Naive thymus-derived CD4-positive, alpha-beta T cell (primary cell): ENCODE measurements at places on chromosomes 11 and 22.

DNA sequence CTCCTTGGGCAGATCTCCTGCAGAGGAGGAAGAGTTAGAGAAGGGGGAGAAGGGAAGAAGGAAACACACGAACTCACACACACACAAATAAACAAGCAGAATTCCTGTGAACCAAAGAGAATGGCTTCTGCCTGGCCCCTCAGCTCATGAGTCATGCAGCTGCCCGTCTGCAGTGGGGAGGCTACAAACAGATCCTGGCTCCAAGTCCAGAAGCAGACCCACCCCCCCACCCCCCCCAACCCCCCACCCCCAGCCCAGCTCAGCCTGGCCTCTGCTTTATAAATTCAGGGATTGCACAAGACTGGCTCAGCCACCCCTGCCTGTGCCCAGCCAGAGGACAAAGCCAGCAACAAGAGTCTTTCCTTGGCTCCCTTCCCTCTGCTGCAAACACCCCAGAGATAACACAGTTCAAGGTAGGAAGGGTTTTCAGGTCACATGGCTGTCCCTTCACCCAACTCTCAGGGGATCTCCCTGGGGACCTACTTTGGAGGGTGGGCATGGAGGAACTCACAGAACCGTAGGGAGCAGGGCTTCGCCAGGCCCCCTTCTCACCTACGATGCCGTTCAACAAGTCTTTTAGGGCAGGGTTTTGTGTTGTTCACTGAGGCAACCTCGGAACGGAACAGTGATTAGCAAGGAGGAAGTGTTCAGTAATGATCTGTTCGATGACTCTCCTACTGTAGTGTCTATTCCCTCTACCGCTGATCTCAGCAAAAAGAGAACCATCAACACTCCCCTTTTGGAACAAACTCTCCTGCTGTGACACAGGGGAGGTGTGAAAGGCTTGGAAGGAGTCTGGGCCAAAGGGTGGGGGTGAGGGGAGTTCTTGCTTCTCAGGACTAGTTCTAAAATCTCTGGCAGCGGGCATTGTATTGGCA is 35.5 kb downstream of the RPL27A start:
- DNase-seq: no peak

DNA sequence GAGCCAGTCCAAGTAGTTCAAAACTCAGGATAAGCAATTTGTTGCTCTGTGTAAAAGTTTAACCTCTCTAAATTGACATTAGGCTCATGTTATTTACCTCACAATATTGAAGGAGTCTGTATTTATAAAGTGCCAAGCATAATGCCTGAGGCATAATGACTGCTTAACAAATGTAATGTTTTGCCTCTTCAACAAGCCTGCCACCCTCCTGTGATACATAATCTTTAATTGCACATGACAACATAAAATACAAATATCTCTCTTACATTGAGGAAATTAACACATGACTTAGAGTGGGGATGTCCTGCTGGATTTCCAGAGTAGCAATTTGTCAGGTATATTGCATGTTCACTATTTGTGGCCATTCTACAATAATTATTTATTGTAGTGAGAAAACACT is 469.2 kb upstream of the ANO5 start:
- DNase-seq: no peak

DNA sequence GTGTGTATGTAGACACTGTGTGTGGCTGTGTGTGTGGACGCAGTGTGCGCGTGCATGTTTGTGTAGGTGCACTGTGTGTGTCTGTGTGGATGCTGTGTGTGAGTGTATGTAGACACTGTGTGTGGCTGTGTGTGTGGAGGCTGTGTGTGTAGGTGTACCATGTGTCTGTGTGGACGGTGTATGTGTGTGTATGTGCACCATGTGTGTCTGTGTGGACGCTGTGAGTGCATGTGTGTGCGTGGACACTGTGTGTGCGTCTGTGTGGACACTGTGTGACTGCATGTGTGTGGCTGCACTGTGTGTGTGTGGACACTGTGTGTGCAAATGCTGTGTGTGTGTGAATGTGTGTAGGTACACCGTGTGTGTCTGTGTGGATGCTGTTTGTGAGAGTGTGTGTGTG is 10.3 kb downstream of the TRPM5 start:
- no peak for DNase-seq

DNA sequence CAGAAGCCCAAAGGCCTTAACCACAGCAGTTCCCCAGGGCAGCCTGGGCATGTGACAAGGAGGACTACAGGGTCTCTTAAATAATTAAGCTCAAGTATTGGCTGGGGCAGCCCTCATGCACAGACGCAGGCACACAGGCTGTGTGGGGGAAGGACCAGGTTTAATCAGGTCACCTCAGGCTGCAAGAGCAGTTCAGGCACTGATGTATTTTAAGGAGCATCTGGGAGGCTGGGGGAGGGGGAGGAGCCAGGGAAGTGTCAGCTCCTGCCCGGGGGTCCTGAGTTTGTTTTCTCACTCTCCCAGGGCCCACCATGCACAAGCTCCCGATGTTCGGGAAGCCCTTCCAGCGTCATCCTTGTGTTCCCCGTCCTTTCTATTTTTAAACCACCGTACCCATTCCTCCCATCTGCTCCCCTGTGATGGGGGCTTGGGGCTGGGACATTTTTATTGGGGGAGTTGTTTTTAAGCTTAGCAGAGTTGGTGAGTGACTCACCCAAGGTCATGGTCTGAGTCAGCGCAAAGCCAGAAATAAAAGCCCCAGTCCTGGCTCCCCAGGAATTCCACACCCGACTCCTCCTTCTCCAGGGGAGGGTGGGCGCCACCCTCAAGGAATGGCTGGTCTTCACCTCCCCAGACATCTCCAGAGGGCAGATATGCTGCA is 2.4 kb downstream of the CSDC2 start:
- no peak for DNase-seq

GRCh38 chr22:21064917-21065864 is 19.4 kb downstream of the LRRC74B start:
- no peak for DNase-seq
